GM12864 (cell line): ENCODE measurements at places on chromosomes 5 and 9.

GRCh38 chr9:114258866-114259797 lies 63.8 kb upstream of the ORM1 start:
- DNase-seq: no peak

- no peak for DNase-seq
Measured at GRCh38 chr5:137240285-137240684, 258.8 kb downstream of the SPOCK1 start.

DNA sequence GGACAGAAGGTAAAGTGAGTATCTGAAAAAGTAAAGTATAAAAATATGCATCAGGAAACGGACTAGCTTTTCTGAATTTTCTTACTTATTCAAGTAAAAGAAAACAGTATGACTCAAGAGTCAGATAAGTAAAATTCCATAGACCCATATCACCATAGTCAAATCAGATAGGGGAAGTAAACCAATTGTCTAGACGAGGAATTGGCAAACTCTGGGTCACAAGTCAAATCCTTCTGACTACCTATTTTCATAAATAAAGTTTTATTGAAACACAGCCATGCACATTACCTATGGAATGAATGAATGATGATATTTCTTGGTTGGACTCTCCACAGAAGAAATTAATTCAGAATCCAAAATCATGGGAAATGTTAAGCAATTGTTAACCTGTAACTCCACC lies 59.1 kb upstream of the TMC1 start:
- no peak for DNase-seq

- no peak for DNase-seq
Measured at GRCh38 chr9:114954956-114955582, 24.7 kb upstream of the TNFSF8 start.

DNA sequence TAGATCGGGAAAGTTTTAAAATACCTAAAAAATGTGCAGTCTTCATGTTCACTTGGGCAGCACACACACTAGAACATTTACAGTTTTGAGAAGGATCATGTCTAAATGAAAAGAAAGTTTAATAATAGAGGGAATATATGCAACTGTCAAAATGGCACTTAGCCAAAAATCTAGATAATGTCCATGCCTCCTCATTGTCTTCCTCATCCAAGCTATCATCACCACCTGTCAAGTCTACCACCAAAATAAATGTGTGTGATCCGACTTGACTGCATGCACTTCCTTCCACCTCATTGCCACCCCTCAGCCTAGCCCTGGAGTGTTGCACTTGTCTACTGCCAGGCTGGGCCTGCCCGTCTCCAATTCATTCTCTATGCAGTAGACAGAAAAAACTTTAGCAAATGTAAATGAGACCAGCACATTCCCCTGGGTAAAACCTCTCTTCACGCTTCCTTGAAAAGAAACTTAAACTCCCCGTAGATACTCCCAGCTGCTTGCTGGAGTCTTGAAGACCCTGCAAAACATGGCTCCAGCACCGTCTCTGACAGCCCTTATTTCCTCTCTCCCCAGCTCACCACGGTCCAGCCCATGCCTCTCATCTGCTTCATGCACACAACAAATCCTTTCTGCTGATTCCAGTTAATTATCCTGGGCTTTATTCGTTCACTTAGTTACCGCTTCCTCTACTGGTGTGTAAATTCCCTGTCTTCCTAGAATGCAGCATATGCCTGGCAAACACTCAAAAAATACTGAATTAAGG lies 66.9 kb downstream of the FANCC start:
- no peak for DNase-seq

DNA sequence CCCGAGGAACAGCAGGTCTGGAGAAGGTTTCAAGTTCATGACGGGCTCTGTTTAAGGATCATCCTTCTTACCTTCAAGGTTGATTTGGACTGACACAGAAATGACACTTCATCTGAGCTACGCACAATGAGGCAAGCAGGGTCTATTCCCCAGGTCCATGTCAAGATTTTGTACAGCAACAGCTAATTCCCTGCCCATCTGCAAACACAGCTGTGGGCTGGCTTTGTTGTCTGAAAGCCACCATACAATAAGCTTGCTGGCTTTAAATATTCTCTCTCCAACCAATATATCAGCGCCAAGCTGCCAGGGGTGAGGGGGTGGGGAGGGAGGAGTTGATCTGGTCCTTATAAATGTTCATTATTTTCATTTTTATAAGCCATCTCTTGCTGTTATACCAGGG lies 92.0 kb downstream of the OTULIN start:
- no peak for DNase-seq

- DNase-seq: no peak
Measured at GRCh38 chr5:178576591-178577351, 13.4 kb downstream of the COL23A1 start.

GRCh38 chr5:142900927-142901326 lies 130.8 kb downstream of the ARHGAP26 start:
- no peak for DNase-seq

DNA sequence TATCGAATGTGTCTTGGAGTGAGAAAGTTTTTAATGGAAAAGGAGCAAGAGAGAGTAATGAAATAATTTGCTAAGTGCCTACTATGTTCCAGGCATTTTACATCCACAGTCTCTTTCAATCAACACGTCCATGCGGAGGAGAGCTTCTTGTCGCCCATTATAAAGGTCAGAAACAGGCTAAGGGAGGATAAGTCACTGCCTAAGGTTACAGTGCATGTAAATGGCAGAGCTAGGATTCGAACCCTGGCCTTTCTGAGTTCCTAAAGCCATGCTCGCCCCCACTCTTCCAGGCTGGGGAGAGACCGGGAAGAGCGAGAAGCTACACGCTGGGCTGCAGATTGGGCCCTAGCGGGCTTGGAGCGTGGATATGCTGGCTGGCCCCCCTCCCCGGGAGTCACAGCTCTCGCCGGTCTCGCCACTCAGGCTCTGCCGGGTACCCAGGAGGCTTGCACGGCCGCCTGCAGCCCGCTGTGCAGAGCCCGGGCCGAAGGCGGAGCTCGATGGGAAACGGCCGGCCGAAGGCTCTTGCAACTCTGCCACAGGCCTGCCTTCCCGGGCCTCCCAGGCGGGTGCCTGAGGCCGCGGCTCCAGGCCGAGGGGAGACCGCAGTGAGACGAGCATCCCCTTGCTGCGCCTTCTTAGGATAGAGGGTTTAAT lies 775 bp upstream of the LHX2 start:
- no peak for DNase-seq

- DNase-seq: peak; percentile 4
Measured at GRCh38 chr9:899440-900184, 58.1 kb downstream of the DMRT1 start.

GRCh38 chr9:132144708-132145365 lies 17.0 kb upstream of the NTNG2 start:
- no peak for DNase-seq

- no peak for DNase-seq
Measured at GRCh38 chr5:2240118-2240904, 357.6 kb upstream of the IRX4 start.

DNA sequence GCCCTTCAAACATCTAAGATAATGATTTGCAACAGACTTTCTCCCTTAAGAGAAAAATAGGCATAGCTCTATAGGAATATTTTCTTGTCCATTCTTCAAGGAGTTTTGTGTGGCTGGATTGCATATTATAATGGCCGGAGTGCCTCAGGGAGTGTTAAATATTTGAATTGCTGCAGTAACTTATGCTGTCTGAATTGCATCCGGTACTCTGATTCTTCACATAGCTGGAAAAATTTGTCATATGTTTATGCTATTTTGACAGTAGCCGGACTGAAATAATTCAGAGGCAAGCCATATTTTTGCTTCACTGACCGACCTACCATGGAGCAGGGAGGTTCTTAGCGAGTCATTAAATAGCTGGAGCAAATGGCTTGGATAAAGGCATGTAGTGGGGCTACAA lies 621.0 kb downstream of the ACTL7B start:
- no peak for DNase-seq

GRCh38 chr9:120071760-120072159 lies 508.2 kb downstream of the CDK5RAP2 start:
- DNase-seq: no peak

- DNase-seq: peak; percentile 53
Measured at GRCh38 chr9:97299809-97300414, 7.5 kb upstream of the CCDC180 start.

GRCh38 chr9:37968228-37968701 lies 64.3 kb upstream of the SLC25A51 start:
- DNase-seq: no peak

GRCh38 chr5:173953528-173954090 lies 35.4 kb upstream of the C5orf47 start:
- no peak for DNase-seq

DNA sequence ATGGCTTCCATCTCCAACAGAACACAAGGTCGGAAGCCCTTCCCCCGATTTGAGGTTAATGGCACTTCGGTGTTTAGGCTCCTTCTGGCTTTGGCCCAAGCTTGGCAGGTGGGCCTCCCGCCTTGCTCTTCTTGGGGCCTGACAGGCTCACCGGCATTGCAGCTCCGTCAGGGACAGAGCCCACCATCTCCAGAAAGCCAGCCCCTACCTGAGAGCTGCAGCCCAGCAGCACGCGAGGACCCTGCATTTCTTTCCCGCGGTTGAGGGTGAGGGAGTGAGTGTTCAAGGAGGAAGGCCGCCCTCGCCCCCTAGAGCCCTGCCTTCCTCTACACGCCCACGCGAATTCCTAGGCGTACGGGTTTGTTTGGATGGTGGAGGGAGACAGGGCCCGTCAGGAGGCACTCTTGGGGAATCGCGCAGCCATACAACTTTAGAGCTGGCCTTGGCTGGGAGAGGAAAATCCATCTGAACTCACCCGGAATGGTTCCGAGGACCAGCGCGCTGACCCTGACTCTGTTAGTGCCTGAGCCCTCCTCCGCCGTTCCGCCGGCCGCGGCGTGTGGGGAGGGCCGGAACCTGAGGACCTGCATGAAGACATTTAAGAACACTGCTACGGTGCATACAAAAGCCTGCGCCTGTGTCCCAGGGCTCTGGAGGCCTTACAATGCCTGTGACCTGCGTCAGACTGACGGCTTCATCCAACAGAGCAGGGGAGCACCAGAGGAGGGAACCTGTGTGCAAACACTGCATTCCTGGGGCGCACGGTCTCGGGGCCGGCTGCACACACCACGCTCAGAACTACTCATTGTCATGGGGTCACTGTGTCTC lies 73.8 kb downstream of the MRPL36 start:
- no peak for DNase-seq

- DNase-seq: no peak
Measured at GRCh38 chr5:40784027-40784653, 14.0 kb downstream of the PRKAA1 start.

DNA sequence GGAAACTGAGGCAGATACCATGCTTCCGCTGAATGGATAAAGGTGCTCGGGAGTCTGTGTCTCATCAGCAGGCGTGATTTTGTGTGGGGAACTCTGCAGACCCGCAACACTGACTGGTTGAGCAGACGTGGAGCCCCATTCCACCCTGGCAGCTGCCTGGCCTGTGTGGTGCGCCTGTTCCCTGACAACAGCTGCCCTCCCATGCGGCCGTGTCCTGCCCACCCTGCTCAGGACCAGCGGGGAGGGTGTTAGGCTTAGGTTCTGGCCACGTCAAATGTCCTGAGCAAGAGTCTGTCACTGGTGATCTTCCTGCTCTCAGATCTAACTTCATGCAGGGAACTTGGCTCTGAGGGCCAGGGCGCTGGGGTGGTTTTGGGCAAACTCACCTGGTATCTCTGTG lies 417.7 kb upstream of the IRX4 start:
- no peak for DNase-seq

- no peak for DNase-seq
Measured at GRCh38 chr9:33190021-33190705, 23.0 kb upstream of the B4GALT1 start.

DNA sequence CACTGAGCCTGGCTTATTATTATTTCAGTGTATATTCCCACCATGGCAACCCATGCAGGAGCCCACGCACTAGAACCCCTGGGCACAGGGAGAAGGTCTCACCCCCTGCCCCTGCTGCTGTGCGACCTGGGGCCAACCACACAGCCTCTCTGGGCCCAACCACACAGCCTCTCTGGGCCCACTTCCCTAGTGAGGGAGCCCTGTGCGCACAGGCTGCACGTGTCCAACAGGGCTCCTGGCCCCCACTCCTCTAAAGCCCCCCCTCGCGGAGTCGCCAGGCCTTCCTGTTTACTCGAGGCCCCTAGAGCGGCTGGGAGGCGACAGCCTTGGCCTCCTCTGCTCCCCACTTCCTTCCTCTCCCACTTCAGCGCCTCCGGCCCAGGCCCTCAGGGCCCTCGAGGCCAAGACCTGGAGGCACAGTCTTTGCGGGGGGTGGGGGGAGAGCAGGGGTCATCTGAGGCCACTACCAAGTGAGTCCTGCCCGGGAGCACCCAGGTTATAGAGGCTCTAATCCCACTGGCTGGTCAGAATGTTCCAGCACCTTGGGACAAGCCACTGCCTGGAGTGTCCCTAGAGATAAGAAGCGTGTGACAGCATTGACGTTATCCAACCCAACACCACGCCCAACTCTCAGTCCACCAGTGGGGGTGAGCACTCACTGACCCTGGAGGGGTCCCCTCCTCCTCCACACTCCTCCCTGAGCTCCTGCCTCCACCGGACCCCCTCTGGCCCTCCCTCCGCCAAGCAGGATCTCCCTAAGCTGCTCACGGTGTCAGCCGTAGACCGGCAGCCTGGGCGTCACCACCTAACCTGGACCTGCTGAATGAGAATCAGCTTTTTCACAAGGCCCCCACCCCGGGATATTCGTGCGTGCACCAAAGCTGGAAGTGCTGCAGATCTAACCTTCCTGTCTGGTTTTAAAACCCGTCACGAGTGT lies 7.9 kb upstream of the ENG start:
- DNase-seq: no peak

- no peak for DNase-seq
Measured at GRCh38 chr9:107214915-107215314, 68.2 kb upstream of the RAD23B start.

DNA sequence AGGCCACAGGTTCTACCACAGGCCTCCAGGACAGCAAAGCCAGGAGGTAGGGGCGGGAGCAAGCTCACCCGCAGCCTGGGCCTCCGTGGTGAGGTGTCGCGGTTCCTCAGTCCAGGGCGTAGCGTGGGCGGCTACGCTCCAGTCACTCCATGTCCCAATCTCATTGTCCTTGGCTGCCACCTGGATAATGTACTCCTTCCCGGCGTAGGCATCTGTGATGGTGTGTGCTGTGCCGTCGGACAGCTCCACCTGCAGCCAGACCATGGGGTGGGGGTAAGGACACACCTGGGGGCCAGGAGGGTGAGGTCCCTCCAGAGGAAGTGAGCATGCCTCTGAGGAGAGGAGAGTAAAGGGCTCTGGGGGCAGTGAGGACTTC lies 29.8 kb upstream of the ENHO start:
- DNase-seq: no peak

- DNase-seq: no peak
Measured at GRCh38 chr5:90845723-90846554, 287.3 kb downstream of the ADGRV1 start.

GRCh38 chr5:81665795-81666194 lies 85.1 kb downstream of the SSBP2 start:
- DNase-seq: no peak

DNA sequence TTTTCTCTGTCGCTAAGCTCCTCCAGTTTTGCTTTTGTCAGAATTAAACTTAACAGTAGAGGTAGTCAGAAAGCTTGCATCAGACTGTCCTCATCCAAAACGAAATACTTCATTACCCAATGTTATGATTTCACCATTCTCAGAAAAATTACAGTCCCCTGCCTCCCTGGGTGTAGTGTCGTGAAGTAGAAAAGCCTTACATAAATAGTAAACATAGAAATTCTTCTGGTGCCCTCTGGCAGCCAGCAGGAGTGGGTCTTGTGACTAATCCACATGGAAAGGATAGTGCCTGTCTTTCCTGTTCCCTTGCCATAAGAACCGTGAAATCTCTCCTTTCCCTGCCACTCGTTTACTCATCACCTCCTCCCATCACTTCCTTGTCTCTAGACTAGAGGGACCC lies 230.6 kb downstream of the GNA14 start:
- DNase-seq: no peak
